Stimulated activated CD4-positive, alpha-beta T cell treated with anti-CD3 and anti-CD28 coated beads, Interleukin-15, amount 100 ng/mL, for 1 hour (primary cell): ENCODE measurements at places on chromosomes 3 and 15.

DNA sequence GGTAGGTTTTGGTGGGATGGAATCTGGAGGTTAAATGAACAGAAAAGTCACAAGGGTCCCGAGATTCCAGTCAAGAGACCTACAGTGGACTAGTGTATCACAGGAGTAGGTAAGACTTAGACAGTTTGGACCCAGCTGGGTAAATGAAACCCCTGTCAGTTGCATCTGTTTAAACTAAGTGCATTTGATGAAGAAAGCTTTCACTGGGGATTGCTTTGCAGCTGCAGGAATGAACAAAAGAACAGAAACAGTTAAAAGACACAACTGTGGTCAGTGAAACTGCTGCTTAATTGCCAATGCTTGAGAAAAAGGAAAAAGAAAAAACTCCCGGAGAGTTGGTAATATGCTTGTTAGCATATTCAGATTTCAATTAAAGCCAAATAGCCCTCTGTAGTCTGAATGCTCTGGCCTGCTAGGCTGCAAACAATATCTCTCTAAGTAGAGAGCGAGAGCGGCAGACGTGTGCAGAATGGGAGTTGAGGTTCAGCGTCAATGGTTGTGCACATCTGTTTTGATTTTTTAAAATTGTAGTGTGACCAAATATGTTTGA is 37.1 kb downstream of the OXNAD1 start:
- no peak for DNase-seq

GRCh38 chr3:109887293-109887692 is 549.9 kb upstream of the DPPA4 start:
- DNase-seq: no peak

DNA sequence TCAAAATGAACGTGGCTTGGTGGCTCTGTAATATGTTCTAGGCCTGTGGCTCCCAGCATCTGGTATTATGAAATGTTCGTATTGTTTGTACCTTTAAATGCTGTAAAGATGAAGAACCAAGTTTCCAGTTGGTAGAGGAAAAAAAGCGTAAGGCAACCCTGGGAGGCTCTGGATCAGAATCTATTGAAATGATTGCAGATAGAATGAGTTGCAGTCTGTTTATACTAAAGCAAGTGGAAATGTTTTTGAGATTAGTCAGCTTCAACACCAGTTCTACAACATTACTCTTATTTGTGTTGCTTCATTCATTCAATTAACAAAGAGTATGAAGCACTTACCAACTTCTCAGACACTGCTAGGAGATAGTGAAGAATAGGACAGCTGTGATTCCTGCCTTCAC is 5.3 kb downstream of the ARL6IP5 start:
- no peak for DNase-seq

DNA sequence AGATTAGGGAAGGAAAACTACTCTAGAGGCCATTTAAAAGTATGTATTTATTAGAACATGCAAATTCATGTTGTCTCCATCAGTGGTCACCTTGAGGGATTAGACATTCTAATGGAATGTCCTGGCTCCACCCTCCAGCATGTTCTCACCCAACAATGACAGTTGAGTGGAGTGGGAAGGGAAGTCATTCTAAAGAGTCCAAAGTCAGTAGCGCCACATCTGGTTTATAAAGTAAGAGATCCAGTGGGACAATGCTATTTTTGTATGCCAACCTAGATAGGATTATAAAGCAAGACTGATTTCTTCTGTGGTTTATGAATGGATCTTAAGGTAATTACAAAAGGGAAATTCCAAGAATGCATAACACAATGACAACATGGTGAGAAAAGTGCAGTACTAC is 33.3 kb downstream of the SLC24A1 start:
- no peak for DNase-seq

GRCh38 chr3:8503871-8504610 is 2.4 kb downstream of the LMCD1 start:
- no peak for DNase-seq

DNA sequence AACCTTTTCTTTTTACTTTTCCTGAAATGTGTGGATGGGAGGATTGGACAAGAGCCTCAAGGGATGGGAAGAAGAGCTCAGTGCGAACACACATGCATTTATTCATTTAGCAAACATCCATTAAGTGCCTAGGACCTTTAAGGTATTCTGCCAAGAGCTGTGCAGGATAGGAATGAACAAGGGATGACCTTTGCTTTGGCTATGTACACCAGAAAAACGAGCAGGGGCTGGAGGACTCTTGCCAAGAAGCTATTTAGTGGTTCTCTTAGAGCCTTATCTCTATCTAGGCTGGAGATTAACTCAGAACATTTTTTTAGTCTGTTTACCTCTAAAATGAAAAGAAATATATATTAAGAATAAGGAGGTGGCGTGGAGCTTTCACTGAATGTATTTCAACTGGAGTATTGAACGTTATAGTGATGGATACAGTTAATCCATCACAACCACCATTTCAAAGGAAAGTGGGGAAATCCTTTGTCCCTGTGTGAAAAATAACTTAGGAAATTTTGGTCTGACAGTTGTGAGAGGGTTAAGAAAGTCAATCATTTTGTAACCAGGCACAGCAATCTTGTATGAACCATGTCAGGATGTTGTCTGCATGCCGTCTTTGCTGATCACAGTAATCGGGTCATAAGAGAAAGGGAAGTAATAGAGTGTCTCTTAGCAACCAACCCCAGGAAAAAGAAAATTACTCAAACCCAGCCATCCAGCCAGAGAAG is 279.0 kb downstream of the LPP start:
- DNase-seq: no peak

DNA sequence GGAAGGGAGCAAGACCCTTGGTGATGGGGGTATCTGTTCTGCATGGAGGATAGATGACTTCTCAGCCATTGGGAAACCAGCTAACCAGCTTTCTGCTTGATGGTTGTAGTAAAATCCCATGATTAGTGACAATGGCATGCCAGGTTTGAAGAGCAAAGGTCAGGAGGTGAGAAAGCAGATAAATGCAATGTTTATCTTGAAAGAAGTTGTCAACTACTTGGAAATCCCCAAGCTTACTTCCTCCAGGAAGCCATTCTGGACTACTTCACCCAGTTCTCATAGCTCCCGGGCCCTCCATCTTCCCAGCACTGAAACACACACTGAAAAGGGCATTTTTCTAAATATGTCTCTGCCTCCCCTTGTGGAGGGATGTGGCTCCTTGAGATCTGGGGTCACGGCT is 51.3 kb downstream of the SMAD3 start:
- DNase-seq: no peak

GRCh38 chr3:173439004-173439403 is 41.5 kb downstream of the NLGN1 start:
- no peak for DNase-seq

DNA sequence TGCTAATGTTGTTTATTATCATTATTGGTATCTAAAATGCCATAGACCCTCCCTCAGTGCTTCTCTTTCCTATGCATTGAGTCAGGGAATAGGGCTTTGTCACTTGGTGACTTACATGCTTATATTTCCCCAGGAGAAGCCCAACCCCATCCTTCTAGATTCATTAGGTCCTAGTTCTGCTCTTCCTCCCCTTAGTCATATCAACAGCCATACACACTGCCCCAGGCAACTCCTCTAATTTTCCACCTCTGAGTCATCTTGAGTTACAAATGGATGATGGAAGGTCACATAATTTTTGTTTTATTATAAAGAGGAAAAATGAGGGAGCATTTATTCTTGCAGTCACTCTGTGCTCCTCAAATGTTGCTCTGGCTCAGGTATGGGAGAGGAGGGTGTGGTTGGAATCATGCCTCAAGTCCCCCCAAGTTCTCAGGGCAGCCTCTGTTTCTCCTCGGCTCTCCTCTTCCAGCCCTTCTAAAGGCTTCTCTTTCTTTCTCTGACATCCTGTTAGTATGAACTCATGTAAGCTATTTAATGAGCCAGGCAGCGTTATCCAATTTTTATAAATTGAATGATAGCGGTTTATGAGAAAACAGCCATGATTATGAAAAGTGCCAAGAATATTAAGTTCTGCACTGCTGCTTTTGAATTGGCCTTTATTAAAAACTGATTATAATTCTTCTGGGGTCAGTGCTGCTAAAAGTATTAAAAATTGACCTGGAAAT is 45.6 kb upstream of the FSTL1 start:
- DNase-seq: no peak

- DNase-seq: no peak
Observed at GRCh38 chr3:46957092-46957820, 19.3 kb downstream of the CCDC12 start.

DNA sequence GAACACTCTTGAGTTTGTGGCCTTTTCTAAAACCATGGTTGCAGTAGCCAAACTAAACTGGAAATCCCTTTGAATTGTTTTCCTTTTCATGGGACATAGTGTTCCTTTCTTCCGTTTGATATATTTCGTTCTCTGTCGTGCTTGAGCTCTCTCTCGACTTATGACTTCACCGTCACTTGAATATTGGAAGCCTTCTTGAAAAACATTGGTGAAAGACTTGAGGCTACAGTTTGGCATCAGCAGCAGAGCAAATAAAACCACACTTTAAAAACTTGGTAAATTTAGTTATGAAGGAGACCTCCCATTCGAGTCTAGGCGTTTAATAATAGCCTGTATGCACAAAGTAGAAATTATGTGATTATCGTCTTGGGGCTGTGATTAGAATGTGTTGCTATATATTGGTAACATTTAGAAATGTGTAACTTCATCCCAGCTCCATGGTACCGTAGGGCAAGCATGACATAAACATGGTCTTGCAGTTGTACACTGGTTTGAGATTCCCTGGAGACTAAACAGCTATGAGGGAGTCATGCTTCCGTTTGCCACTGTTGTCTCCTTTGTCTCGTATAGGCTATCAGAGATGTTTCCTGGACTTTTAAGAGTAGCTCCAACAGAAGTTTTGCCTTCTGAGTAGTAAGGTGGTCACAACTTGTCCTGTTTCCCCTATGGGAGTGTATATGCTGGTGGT is 122.3 kb downstream of the PTPRG start:
- DNase-seq: no peak

GRCh38 chr15:58536414-58536813 is 104.6 kb downstream of the LIPC start:
- DNase-seq: no peak

DNA sequence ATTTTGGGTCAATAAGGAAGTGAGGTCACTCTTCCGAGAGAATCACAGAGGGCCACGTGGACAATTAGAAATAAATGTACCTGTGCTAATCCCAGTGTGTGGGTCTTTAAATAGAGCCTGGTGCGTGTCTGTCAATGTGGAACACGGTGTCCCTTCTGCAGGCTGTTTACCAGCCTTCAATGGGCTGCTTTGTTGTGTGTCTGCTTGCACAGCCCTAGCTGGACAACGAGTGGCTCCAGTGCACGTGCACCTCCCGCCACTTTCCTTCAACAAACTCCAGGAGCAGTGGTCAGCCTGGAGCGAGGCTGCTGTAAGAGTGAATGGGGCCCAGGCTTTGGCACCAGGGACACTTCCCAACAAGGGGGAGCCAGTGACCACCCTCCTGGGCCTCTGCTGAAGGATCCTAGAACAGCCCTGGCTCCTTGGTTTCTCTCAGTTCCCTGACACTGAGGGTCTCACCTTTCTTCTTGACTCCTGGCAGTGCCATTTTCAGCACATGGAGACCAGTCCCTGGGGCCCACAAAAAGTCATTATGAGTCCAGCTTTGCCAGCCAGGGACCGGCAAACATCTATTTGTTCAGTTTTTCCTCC is 76.1 kb downstream of the ISG20 start:
- DNase-seq: no peak

- no peak for DNase-seq
Observed at GRCh38 chr3:116018646-116019045, 395.3 kb downstream of the GAP43 start.

DNA sequence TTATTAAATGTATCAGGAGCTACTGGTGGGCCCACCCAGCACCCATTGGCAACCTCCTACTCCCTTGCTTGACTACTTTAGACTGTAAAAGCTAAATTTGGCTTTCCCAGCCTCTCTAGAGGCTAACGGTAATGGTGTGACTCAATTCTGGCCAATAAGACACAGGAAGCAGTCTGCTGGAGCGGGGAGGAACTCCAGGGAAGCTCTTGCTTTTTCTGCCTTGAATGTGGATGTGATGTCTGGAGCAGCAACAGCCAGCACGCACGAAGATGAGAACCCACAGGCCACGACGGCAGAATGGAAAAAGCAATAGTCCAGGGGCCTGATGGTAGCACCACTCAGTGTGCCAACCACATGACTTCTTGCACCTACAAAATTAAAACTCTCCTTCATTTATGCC is 39.9 kb downstream of the RAB6B start:
- no peak for DNase-seq

DNA sequence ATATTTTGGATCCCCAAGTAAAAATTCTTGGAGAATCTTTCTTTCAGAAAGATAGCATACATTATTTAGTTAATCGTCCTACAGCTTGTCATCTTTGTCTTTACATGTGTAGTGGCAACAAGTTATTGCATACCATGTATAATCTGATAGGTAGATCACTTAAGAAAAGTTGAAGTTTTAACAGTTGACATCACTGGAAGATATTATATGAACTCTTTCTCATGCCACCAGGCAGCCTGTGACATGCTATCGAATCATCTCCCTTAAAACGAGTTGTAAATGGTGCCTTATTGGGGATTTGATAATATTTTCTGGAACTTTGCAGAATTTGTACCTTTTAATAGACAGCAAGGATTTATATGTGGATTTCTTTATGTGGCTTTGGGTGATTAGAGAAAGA is 8.7 kb downstream of the U2SURP start:
- no peak for DNase-seq

GRCh38 chr3:128494367-128494650 is 1.3 kb upstream of the GATA2 start:
- DNase-seq: no peak

- no peak for DNase-seq
Observed at GRCh38 chr15:57282686-57283085, 93.6 kb upstream of the CGNL1 start.
